ENCODE measurements at places on chromosomes 3 and 15.

DNA sequence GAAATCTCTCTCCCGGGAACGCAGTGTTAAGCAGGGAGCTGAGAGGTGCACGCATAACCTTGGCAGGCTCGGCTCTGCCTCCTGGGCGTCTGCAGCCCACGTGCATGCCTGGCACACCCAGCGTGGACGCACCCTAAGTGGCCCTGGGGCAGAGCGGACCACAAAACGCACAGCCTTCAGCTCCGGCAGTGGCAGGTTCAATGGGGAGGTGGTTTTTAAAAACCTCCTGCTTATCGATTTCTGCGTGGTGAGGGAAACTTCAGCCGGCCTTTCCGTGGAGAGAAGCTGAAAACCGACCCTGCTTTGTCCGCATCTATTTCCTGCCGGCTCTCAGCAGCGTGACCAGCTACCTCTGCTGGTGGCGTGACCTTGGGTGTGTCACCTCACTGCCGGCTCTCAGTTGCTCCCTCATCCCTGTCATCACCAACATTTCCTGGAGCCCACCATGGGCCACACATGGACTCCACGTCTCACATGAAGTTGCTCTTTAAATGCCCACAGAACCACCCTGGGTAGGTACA is 134.8 kb upstream of the MEF2A start:
- no peak for DNase-seq

GRCh38 chr3:126664591-126665214 is 9.8 kb upstream of the TXNRD3 start:
- DNase-seq: no peak

DNA sequence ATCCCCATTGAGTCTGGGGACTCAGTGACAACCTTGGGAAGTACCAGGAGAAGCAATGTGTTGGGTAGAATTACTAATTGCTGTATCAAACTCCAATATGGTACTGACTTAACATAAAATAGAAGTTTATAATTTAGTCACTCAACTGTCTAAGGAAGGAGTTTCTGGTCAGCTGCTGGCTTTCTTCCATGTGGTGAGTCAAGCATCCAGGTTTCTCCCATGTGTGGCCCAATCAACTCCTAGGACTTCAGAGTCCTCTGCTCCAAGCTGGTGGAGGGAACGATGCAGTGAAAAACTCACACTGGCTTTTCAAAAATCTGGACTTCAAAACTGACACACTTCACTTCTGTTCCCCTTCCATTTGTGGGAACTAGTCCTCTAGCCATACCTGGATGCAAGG is 25.2 kb downstream of the WNT5A start:
- no peak for DNase-seq

DNA sequence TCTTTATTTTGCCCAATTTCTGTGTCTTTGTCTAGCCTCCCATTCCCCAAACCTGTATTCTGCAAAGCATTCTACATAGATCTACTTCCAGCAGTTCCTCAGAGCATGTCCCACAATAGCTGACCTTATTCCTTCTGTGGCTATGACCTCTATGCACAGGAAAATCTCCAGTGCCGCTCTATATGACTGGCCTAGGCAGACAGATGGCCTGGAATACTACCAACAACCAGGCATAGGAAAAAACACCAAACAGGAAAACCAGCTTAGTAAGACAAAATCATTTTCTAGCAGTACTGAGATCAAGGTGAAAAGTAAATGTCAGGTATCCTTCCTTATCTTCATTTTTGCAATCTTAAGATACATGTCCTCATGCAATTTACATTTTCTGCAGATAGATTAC is 1115.0 kb downstream of the IGSF11 start:
- no peak for DNase-seq

Data from AG09309 (cell line).